ENCODE measurements at places on chromosomes 5 and 9.

GRCh38 chr5:17021602-17021932 lies 85.5 kb upstream of the MYO10 start:
- no peak for DNase-seq

DNA sequence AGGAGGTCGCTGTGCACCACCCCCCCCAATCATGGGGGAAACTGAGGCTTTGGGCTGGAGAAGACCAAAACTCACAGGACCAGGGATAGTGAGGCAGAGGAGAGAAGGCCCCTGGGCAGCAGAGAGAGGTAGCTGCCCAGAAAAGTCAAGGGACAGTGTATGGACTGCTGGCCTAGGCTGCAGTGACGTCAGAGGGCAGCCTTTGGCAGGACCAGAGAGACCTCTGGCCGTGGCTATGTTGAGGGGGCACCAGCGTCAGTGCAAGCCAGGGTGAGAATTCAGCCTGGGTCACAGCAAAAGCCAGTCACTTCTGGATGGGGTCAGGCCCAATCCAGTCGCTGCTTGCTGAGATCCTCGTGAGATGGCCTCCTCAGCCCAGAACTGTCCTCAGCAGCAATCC lies 26.5 kb downstream of the FLT4 start:
- DNase-seq: no peak

DNA sequence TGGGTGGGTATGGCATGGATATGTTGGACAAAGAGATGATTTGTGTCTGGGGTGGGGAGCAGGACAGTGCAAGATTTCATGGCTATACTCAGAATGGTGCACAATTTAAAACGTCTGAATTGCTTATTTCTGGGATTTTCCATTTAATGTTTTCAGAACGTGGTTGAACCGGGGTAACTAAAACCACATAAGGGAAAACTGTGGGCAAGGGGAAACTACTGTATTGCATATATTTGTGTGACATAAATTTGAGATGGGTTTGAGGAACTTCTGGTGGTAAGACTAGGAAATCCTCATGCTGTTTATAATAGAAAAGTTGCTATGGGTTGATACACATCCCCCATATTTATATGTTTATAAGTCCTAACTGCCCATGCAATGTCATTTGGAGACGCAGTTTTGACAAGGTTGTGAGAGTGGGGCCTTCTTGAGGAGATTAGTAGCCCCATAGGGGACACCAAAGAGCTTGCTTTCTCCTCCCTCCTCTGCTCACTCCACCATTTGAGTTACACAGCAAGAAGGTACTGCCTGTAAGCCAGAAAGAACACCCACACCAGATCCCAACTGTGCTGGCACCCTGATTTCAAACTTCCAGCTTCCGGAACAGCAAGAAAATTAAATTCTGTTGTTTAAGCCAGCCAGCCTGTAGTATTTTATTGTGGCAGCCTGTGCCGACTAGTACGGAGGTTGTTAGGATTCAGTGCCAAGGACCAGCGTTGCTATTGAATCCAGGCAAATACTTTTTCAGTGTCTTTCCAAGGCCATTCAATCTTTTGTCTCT lies 2118.9 kb downstream of the MAT2B start:
- no peak for DNase-seq

DNA sequence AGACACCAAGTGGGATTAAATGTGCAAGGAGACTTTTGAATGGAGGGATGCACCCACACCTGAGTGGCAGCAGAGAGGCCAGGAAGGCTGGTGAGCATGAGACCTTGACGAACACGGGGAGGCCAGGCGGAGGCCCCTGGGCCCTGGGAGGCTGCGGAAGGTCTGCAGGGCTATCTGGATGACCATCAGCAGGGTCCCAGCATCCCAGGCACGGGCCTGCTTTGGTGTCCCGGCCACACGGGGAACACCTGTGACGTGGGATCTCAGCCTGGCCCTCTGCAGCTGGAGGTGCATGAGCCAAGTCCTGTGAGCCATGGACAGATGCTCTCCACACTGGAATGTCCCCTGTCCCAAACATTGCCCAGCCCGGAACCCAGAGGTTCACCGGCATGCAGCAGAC lies 174.0 kb upstream of the FOXD4L5 start:
- DNase-seq: no peak

- DNase-seq: no peak
Observed at GRCh38 chr5:112892776-112893175, 29.3 kb downstream of the REEP5 start.

DNA sequence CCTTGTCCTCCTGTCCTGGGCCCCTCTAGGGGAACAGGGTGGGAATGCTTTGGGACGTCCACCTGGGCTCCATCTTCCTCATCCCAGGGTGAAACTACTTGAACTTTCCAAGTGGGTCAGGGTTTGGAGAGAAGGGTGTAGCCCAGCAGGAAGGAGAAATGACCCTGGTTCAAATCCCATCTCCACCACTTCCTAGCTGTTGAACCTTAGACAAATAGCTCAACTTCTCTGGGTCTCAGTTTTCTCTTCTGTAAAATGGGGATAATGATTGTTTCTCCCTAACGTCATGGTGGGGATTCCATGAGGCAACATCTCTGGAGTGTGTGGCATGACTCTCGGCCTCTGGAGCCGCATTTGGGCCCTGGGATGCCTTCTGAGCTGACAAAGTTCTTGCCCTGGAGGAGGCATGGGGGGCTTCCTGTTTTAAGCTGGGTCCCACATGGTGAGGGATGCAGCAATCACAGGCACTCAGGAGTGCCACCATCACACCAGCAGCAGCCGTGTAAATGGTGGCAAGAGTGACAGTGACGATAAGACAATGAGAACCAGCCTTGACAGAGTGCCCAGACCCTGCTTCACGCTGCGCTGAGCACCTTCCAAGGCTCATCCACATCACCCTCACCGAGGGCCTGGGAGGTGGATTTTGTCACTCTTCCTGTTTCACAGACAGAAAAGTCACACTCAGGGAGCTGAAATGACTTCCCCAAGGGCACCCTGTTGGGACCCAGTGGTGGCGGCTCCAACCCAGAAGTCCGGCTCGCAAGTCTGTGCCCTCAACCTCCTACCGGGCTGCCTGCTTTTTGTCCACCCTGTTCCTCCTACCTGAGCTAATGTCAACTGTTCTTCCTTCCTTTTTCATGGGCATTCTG lies 69.5 kb upstream of the IER5L start:
- no peak for DNase-seq
